Activated CD4-positive, CD25-positive, alpha-beta regulatory T cell treated with anti-CD3 and anti-CD28 coated beads, Interleukin-2, amount 50 U/mL, for 72 hours (primary cell): ENCODE measurements at places on chromosomes 4 and X.

GRCh38 chr4:174435974-174436373 lies 86.3 kb downstream of the HPGD start:
- no peak for DNase-seq

DNA sequence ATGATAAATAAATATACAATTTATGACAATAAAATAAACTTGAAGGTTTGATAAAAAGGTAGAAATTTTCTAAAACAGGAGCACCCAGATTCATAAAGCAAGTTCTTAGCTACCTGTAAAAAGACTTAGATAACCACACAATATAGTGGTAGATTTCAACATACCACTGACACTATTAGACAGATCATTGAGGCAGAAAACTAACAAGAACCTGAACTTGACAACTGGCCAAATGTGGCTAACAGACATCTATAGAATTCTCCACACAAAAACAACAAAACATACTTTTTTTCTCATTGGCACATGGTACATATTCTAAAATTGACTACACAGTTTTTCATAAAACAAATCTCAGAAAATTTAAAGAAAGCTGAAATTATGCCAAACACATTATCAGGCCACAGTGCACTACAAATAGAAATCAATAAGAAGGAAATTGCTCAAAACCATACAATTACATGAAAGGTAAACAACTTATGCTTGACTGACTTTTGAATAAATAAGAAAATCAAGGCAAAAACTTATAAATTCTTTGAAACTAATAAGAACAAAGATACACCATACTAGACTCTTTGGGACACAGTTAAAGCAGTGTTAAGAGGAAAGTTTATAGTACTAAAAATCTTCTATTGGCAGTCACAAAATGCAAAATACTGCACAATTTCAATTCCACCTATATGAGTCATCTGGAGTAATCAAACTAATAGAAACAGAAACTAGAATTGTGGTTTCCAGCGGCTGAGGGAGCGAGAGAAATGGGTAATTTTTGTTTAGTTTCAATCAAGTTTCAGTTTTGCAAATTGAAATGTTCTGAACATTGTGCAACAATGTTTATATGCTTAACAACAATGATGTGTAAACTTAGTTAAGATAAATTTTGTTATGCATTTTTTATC lies 925.6 kb downstream of the SH3BGRL start:
- DNase-seq, result no peak

GRCh38 chr4:168674077-168674747 lies 177.4 kb downstream of the PALLD start:
- no peak for DNase-seq

DNA sequence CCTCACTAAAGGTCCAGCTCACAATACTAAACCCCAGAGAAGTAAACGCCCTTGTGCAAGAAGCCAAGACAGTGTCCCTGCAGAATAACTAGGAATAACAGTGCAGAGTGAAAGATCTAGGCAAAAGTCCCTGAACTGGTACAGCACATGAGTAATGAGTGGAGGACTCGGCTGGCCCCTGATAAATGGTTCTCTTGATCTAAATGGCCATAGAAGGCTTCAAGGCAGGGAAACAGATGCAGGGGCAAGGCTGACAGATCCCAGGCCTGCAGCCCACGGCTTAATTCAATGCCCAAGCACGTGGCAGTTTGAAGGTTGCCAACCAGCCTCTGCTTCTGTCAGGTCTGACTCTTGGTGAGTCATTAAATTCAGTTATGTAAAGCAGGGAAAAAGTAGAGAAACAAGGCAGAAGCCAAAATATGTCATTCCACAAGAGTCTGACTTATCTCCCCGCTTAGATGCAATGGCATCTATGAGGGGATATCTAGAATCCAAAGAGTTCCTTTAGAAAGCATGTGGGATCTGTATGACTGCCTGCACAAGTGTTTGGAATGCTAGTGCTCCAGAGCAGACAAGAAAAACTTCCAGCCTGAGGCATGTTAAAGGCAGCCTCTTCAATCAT lies 121.3 kb downstream of the PRDM5 start:
- DNase-seq, result no peak

DNA sequence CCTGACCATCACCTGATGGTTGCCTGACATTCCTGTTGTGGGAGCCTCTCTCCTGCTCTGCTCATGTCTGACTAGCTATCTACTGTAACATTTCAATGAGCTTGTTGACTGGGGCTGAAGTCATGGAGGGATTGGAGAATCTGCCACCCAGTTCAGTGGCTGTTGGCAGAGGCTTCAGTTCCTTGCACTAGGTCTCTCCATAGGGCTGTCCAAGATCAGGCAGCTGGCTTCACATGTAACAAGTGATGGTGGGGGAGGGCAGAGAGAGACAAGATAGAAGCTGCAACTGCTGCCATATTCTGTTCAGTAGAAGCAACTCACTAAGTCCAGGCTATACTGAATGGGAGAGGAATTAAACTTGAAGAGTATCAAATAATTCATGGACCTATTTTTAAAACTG lies 14.1 kb upstream of the CCNI start:
- DNase-seq, result no peak

DNA sequence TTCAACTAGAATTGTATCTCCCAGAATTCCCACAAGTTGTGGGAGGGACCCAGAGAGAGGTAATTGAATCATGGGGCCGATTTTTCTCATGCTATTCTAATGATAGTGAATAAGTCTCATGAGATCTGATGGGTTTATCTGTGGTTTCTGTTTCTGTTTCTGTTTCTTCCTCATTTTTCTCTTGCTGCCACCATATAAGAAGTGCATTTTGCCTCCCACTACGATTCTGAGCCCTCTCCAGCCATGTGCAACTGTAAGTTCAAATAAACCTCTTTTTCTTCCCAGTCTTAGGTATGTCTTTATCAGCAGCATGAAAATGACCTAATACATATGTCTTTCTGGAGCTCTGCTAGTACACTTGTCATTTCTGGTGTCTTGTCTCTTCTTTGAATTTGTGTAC lies 22.1 kb upstream of the OR13H1 start:
- DNase-seq, result no peak

DNA sequence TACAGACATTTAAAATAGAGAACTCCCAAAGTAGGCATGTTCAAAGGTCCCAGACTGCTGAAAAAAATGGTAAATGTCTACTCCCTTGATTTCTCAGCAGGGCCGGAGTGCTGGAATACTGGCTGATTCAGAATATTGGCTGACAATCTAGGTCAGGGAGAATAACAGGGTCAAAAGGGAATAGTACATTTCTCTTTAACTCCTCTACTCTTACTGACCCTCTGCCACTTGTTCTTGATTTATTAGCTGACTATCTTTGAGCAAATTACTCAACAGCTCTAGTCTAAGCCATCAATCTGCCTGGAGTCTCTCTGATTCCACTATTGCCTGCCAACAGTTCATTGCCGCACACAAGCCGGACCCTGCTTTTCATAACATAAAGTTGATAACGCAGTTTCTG lies 19.7 kb upstream of the NWD2 start:
- no peak for DNase-seq

GRCh38 chrX:136112778-136113177 lies 34.6 kb upstream of the FHL1 start:
- no peak for DNase-seq
